HS-5 (cell line): ENCODE measurements at places on chromosomes 16 and 17.

- DNase-seq, result no peak
These were observed 26.7 kb downstream of the PLD6 start for GRCh38 chr17:17179371-17179827.

DNA sequence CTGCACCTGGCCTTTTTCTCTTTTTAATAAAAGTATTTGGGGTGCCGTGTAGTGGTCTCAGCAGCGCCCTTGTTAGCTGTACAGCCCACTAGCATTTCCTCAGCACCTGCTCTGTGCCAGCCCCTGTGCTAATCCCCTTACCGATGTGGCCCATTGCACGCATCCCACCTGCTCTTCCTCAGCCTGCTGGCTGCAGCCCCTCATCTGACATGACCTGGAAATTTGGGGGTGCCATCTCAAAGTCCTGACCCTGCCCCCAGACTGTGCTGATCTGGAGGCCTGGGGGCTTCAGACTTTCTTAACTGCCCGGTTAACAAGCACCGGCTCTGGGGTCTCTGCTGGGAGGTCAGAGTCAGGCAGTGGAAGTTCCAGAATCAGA lies 10.4 kb downstream of the GPRC5C start:
- DNase-seq, result no peak

DNA sequence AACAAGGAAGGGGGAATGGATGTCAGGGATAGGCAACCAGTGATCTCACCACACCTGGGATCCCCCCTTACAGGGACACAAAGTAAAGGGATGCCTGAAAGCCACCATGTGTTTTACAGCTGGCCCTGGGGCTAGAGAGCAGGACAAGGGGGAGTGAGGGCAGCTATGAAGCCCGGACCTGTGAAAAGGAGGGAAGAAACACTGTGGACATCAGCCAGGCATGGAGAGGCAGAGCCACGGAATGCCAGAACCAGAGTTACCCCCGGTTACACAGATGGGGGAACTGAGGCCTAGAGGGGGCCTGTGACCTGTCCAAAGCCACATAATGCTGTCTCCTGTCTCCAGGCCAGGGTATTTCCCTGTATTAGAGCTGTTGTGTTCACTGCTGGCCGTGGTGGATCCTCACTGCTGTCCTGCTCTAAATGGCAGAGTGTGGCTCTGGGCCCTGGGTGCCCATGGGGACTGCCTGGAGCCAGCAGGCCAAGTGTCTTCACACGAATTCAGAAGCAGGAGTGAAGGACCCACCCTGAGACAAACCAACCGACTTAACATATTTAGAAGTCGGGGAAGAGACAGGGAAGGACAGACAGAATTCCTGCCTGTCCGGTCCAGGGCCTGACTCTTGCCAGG lies 29.7 kb upstream of the ITGA3 start:
- no peak for DNase-seq

DNA sequence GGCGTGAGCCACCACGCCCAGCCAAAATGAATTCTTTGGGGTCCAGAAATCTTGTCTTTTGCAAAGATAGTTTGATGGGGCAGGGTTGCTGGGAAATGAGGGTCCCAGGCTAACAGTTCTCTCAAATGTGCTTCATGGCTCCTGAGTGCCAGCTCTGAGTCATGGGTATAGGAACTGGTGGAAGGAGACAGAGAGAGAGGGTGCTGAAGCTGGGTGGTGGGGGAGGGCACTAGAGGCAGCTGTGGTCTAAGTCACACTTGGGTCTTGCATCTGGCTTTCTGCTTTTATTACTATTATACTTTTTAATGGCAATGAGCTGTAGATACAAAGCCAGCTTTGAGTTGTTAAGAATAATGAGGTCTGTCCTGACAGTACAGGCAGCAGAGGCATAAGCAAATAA lies 54.6 kb downstream of the PRKCA start:
- no peak for DNase-seq

DNA sequence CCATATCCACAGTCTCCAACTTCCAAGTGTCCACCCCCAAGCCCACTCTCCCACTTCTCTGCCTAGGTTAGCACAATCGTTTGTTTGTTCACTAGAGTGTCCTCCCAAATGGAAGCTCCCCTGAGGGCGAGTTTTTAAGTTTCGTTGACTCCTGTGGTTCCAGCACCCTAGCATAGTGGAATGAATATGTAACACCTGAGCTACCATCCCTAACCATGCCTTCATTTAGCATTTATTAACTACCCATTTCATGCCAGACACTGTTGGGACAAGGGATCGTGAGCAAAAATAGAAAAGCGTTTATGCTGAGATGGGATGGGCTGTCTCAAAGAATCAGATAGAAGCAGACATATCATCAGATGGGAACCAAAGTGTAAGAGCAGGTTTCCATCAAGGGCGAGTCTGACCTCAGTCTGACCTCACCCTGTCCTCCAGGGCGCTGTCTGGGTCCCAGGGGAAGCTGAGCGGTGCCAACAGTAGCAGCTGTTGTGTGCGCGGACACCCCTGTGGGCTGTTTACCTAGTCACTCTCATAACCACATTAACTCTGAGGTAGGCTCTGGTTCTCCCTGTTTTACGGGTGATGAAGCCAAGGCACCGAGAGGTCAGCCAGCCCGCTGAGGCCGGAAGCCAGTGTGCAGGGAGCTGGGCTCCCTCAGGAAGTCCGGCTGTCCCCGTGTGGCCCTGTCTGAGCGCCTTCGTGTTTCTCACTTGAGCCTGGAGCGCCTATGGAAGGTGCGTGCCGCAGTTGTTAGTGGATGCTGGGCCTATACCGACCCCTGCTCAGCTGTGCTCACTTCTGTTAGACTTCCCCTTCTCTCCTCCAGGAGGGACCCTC lies 6.2 kb downstream of the CNP start:
- no peak for DNase-seq

DNA sequence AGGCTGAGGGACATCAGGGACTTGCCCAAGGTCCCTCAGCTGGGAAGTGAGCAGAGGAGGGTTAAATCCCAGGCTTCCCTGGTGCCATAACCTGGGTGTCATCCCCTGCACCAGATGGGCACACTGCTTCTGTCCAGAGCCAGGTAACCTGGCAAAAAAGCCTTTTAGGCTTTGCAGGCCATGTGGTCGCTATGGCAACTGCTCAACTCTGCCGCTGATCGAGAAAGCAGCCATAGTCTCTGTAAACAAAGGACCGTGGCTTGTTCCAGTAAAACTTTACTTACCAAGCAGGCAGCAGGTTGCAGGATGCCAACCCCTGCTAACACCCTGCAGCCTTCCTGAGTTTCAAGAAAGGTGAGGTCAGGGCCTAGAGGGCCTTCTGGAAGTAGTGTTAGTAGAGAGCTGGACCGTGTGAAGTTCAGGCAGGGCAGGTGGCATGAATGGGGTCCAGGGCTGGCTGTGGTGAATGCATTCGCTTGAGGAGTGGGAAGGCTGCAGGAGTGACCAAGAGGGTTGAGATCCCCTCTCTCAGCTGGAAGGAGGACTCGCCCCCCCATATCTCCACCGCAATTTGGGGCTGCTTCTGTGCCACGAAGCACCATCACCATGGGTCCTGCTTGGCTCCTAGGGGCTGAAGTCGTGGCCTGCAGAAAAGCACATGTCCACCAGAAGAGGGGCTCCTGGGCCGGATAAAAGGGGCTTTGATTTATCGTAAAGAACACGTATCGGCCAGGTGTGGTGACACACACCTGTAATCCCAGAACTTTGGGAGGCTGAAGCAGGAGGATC lies 91.3 kb downstream of the SOCS1 start:
- DNase-seq, result no peak

- DNase-seq, result no peak
These were observed 1.9 kb upstream of the SLC5A2 start for GRCh38 chr16:31480851-31481536.

DNA sequence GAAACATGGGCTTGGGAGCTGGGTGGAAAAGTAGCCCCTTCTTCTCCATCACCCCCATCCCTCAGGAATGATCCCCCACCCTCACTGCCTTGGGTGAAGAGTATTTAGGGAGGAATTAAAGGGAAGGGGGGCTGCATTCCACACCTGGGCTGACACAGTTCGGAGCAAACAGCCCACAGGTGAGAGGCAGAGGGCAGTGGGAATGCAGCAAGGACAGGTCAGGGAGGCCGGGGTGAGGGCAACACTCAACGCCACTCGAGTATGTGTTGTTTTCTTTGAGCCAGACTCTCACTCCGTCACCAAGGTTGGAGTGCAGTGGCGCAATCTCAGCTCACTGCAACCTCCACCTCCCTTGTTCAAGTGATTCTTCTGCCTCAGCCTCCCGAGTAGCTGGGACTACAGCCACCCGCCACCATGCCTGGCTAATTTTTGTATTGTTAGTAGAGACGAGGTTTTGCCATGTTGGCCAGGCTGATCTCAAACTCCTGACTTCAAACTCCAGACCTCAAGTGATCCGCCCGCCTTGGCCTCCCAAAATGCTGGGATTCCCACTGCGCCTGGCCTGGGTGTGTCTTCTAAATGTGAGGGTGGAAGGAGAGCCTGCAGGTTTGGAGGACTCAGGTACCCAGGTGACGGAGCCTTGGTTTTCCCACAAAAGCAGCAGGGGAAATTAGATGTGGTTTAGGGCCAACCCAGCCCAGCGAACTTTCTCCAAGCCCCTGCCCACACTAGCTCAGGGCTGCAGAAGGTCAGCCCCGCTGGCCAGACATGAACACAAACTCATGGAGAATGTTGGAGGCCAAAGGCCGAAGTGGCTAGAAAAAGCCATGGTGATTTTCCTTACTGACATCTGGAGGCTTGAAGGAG lies 21.2 kb upstream of the ITGA3 start:
- no peak for DNase-seq

DNA sequence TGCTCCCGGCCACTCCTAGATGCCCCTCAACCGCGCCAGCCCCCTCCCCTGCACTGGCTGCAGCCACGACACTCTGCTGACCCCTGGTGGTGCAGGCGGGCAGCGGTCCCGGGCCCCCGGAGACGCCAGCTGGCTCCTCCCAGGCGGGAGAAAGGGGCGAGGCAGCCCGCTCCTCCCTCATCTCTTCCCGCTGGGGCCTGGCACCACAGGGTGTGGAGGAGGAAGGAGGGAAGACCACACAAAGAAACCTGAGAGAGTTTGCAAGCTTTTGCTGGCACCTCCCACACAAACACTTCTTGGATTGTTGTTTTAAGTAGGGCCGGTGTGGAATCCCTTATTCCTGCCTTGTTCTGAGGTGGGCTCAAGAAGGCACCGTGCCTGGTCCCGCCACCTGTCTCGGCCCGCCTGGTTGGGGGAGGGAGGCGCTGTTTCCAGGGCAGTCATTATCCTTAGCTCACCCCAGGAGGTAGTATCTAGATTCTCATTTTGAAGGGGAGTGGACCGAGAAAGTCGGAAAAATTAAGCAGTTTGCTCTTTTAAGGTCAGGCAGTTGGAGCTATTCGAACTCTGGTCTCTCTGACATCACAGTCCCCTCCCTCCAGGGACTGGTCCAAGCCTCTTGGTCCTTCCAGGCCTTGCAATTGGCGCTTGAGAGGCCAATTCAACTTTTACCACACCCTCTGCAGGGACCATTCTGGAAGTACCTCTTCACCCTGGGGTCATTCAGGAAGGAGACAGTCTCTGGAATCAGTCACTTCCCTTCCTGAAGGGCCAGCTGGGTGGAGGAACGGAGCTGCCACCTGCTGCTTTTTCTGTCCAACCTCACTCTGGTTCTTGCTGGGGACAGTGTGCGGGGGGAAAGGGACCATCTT lies 959 bp upstream of the ANKRD13B start:
- DNase-seq, result no peak

GRCh38 chr17:32192379-32192778 lies 50.1 kb downstream of the RHOT1 start:
- DNase-seq, result no peak

DNA sequence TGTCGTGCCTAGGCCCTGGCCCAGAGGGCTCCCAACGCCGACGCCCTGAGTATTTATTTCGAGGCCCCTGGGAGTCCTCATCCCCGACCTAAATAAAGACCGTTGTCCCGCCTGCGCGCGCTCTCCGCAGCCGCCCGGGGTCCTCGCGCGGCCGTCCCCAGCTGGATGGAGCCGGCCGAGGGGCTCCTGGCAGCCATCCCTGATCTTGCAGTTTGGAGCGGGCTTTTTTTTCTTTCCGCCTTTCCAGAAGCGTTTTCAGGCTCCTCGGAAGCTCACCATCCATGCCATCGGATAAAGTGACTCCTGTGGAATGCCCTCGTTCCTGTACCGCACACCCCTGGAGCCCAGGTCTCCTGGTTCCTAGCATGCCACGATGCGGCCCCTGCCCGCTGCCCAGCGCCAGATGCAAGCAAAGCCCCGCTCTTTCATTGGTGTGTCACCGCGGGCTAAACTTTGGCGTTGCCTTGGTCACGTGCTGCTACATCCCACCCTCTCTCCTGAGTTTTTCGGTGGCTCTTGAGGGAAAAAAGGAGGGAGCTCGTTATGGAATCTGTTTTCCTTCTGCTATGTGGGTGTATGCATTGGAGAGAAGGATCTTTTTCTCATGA lies 716 bp downstream of the TMEM94 start:
- DNase-seq, result no peak

GRCh38 chr16:21194771-21195301 lies 16.5 kb downstream of the ZP2 start:
- DNase-seq, result no peak

GRCh38 chr17:3804503-3804931 lies 3.5 kb upstream of the ITGAE start:
- DNase-seq, result no peak

- no peak for DNase-seq
These were observed 161.1 kb downstream of the STX8 start for GRCh38 chr17:9414471-9414870.

- DNase-seq, result peak; percentile 16
These were observed 130.8 kb downstream of the CA10 start for GRCh38 chr17:52027620-52028295.

DNA sequence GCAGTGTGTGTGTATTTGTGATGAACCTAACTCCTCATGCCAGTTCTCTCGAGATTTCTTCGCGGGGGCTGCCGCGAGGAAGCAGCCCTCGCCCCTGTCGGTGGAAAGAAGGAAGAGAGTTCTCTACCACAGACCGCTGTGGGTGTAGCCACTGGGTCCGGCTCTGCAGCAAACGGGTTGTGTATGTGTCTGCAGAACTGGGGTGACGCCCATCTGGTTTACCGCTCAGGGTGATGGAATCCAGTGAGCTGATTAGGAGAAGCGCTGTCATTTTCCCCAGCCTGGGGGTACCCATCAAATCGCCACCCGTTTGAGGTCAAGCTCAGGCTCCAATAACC lies 7.7 kb downstream of the CORO6 start:
- no peak for DNase-seq

DNA sequence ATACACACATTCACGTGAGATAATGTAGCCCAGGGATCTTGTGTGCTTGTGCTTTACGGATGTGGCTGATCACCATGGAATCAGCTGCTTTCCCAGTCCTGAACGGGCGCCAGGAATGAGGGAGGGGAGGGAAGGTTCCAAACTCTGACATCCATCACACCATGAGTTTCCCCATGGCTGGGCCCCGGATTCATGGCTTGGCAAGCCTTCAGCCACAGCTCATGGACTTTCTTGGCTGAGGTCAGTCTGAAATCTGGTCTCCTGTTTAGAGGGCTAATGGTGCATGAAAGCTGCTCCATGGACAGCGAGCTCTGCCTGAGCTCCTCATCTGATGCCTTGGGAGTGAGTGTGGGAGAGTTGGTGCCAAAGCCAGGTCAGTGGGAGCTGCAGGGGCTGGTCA lies 767.6 kb upstream of the EEF2KMT start:
- DNase-seq, result no peak

- DNase-seq, result peak; percentile 60
These were observed 10.7 kb downstream of the GFOD2 start for GRCh38 chr16:67708368-67708771.
